ENCODE measurements at places on chromosomes 4 and X. TPM values are rescaled to one million over a fixed set of nuclear protein-coding genes. Genes with fewer than 3 reads are reported as not detected.

DNA sequence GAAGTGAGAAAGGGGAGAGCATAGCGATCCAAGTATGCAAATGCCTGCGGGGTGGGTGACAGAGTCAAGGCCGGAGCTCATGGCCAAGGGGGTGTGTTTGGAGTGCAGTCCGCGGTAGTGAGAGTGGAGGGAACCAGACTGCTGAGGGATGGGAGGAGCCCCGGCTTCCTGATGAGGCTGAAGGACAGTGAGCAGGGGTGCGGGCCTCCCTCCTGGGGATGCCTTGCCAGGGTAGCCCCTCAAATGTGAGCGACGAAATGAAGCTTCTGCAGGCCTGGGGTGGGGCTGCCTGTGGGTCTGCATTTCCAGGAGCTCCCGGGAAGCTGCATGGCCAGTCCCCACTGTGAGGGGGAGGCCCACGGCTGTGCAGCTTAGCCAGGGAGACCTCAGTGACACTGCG is 45.0 kb downstream of the PSAPL1 start:
- no peak for DNase-seq

DNA sequence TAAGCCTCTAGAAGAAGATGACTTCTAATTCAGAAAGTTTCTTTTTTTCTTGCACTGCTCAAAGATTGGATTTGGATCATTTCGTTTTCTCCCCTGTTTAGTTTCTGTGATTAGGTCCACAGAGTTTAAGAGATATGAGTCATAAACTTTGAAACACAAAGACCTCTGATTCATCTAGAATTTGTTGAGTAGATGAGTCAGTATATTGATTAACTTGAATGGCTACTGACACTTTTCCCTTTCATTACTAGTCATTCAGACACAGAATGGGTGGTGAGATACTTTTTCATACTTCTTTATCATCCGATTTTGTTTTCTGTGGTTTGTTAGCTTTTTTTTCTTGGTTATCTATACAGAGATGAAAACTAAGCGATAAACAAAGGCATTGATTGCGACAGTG is 34.1 kb upstream of the AFF2 start:
- no peak for DNase-seq

- DNase-seq, result no peak
Observed at GRCh38 chr4:155597933-155598451, 68.7 kb upstream of the GUCY1A1 start.

The KIT gene
- 74.2 TPM for total RNA-seq

GRCh38 chr4:39814403-39815185 is 116.7 kb downstream of the UBE2K start:
- DNase-seq, result no peak

The FGF16 gene
- 0.33 TPM for total RNA-seq

The SLC10A4 gene
- total RNA-seq, result not detected

DNA sequence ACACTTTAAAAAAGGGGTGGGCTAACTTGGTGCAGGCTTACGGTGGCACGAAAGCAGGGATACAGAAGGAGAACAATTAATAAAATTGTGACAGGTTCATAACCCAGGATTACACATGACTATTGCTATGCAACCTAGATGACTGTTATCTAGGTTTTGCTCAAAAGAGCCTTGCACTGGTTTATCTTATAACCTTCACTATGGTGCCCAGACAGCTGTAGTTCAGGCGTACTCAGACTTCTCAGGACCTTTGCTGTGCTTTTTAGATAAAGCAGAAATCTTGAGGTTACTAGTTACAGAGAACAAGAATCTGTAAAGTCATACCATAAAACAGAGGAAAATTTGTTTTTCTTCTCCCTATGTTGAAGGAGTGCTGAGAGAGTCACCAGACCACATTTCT is 44.4 kb downstream of the UGT2A3 start:
- no peak for DNase-seq

The KCND1 gene
- 0.83 TPM for total RNA-seq

DNA sequence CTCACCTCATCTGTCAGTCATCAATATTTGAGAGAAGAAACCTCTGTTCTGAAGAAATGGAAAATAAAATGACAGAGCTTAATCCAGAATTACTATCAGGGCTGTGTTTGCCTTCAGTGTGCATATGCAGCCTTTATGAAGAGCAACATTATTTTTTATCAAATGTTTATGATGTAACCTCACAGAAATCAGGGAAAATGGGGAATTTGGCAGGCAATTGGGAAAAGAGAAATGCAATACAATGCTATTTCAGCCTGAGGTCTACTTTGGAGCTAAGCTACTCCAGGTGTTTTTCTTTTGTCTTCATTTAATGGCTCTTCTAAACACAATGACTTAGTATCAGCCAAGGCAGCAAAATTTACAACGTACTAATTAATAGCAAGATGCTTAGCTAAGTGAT is 241.1 kb upstream of the TET2 start:
- DNase-seq, result no peak

GRCh38 chr4:169283114-169283509 is 12.4 kb upstream of the SH3RF1 start:
- no peak for DNase-seq

The NPY5R gene
- total RNA-seq, result not detected

The TBC1D8B gene
- total RNA-seq, result 5.0 TPM

The ABCE1 gene
- 35.7 TPM for total RNA-seq

- no peak for DNase-seq
Observed at GRCh38 chr4:52870225-52870624, 8.1 kb downstream of the RASL11B start.

The BEX4 gene
- 54.0 TPM for total RNA-seq

The KCNIP4 gene
- total RNA-seq, result not detected

DNA sequence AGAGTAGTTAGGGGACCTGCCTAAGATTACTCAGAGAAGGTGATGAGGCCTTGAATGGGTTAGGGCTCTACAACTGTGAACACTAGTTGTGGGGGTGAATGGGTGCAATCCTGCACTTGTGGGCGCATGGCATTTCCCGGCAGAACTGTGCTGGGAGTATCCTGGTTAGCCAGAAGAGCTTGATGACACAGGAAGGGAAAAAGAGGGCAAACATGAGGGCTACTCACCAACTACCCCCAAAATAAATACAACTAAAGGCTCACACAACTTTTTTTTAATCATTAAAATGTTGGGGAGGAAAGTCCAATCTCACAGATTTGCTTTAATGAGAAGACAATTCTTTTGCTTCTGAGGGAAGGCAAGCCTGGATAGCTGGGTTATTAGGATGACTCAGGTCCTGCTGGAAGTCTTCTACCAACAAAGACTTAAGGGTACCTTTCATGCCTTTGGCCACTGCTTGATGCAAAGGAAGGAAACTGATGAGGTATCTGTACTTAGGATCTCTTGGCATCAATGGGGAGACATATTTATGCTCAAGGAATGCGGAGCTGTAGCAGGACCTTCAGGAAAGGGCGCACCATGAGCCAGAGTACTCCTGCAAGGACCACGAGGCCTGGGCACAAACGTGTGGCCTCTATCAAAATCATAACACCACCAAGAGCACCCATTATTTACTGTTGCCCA is 2.6 kb downstream of the PHKA2 start:
- no peak for DNase-seq

The CFAP99 gene
- total RNA-seq, result not detected

The FDCSP gene
- not detected for total RNA-seq

DNA sequence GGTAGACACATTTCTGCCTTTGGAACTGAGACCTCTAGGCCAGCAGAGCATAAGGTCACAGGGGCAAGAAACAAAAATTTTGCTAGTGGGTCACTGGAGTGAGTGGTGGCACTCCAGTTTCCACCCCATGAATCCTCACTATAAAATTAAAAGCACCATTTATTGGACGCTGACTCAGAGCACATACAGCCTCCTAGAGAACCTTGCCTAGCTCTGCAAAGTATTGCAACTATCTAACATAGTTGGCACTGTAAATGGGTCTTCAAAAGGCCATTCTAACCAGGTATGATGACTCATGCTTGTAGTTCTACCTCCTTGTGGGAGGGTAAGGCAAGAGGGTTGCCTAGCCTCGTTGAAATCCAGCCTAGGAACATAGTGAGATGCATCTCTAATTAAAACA is 25.1 kb downstream of the RRAGB start:
- no peak for DNase-seq

DNA sequence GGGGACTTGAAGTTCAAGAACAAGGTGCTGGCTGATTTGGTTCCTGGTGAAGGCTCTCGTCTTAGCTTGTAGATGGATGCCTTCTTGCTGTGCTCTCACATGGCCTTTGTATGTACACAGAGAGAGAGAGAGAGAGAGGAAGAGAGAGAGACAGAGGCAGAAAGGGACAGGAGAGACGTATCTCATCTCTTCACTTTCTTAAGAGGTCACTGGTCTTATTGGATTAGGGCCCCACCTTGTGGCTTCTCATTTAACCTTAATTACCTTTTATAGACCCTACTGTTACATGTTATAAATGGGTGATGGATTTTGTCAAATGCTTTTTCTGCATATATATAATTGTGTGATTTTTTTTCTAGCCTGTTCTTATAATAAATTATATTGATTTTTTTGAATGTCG is 1444.2 kb downstream of the ADGRL3 start:
- no peak for DNase-seq

GRCh38 chr4:9970399-9971011 is 50.8 kb downstream of the SLC2A9 start:
- no peak for DNase-seq

DNA sequence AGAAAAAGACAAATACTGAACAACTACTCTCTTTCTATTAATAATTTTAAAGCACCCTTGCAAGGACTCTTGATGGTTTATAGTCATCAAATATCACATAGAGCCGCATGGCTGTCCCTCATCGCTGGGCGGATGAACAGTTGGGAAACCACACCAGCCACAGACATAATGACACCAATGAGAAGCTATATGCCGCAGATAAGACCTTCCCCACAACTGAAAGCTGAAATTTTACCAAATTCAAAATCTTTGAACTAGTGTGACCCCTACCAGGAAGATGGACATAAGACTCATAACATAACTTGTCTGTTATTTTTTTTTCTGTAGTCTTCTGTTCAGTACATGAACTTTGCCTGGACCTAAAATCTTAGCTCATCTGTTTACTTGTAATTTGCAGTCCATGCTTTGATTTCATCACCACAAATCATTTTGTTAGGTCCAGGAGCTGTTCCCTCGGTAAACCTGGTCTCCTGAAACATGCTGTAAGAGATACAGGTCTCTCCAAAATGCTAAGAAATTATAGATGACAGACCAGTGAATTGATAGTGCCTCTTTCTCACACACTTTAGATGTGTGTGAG is 157.3 kb upstream of the RAPGEF2 start:
- DNase-seq, result no peak

The WNK3 gene
- 1.7 TPM for total RNA-seq

DNA sequence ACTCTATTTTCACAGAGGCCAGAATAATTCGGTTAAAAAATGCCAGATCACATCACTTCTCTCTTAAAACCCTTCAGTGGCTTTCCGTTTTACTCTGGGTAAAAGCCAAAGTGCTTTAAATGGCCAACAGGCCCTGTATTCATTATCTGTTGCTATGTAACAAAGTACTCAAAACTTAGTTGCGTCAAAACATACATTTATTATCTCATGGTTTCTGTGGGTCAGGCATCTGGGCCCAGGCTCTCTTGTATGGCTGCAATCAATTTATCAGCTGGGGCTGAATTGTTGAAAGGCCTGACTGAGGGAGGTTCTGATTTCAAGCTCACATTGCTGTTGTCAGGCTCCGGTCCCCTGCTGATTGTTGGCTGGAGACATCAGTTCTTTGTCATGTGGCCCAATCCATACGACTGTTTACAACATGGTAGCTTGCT is 72.7 kb upstream of the H2AZ1 start:
- DNase-seq, result no peak

The GAGE12E gene
- total RNA-seq, result not detected

The CHRNA9 gene
- 0.11 TPM for total RNA-seq

DNA sequence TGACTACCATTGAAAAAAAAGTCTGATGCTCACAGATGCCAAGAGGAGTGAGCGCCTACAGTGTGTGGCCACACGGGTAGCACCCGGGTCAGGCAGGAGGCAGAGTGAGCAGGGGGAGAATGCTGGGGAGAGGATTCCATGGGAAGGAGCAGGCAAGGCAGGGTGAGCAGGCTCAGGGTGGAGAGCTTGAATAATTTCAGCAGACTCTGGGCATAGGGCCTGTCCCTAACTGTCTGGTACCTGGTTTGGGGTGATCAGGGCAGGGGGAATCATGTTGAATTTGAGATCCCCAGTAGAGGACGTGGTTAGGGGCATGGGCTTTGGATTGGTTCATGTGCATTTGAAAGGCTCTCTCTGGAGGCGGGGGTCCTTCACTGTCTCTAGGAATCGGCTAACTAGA is 51.2 kb upstream of the TLR3 start:
- peak; percentile 70 for DNase-seq

- DNase-seq, result no peak
Observed at GRCh38 chr4:7843831-7844593, 95.6 kb downstream of the AFAP1 start.

GRCh38 chr4:182179751-182180150 is 63.5 kb upstream of the TENM3 start:
- no peak for DNase-seq

The XKRX gene
- not detected for total RNA-seq

- no peak for DNase-seq
Observed at GRCh38 chr4:104519588-104519987, 24.9 kb upstream of the CXXC4 start.

- no peak for DNase-seq
Observed at GRCh38 chr4:8422327-8422726, 18.2 kb downstream of the ACOX3 start.

The CAMK2D gene
- total RNA-seq, result 51.5 TPM

DNA sequence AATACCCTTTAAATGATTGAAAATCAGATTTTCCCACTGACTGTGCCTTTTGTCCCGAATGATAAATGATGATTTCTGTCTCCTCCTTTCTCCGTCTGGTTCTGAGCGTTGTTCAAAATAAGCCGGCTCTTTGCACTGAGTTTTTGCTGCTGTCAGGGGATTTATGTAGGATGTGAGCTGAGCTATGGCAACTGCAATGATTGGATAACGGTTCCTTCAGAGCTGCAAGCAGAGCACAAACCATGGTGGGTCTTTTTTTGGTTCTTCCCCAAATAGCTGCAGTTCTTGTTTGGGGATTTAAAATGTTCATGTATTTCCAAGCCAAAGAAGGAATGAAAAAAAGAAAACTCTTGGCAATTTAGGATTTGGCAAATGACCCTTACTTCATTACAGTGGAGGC is 124.5 kb upstream of the CASK start:
- DNase-seq, result no peak
